ENCODE measurements at places on chromosomes 4 and X.

DNA sequence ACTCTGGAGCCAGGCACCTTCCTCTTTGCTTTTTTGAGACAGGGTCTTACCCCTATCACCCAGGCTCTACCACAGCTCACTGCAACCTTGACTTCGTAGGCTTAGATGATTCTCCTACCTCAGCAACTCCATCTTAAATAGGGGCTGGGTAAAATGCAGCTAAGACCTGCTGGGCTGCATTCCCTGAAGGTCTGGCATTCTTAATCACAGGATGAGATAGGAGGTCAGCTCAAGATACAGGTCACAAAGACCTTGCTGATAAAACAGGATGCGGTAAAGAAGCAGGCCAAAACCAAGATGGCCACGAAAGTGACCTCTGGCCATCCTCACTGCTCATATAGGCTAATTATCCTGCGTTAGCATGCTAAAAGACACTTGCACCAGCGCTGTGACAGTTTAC lies 770.8 kb upstream of the PRKX start:
- no peak for DNase-seq

DNA sequence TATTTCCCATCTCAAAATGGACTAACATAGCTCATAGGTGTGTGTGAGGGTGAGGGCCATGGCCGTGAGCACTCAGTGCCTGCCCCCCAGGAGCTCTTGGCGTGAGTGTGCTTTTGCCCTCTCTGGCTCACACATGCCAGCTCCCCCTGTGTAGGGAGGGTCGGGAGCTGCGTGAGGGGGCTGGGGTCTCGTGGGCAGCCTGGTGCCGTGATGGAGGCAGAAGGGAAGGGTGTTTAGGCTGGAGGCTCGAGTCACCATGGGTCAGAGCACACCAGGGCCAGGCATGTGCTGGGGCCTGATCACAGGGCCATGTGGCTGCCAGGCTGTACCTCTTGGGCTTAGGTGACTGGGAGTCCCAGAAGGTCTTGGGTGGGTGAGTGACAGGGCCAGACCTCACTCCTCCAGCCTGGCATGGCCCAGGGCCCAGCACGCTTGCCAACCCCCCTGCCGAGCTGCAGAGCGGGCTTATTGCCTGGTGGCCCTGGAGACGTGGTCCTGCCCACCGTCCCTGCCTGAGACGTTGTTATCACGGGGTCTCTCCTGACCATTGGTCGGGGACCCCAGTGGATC lies 44.0 kb downstream of the ADRA2C start:
- no peak for DNase-seq

- DNase-seq: no peak
Observed at GRCh38 chr4:55725057-55725456, 89.0 kb upstream of the NMU start.

DNA sequence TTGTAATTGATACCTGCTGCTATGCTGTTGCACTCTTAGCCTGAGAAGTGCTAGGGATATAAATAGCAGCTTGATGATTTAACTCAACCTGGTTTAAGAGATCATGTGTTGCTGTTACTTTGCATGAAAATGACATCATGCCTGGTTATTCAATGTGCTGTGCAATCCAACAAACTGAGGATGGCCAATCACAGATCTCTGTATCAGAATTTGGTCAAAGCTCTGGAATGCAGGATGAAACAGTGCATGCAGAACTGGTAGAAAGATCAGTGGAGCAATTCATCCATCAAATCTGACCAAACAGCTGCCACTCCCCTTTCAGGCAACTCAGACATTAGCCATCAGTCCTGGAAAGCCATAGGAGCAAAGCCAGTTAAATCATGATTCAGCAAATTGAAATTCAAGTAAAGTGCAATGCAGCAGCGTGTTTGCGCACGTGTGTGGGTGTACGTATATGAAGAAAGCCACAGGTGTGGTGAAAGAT lies 160.3 kb upstream of the RASGEF1B start:
- DNase-seq: peak; percentile 100
